ENCODE measurements at places on chromosomes 3 and 15. TPM values are rescaled to one million over a fixed set of nuclear protein-coding genes. Genes with fewer than 3 reads are reported as not detected.

Gene TM4SF4
- total RNA-seq = not detected

Gene ARPP21
- total RNA-seq = not detected

Gene MAGI1
- 77.9 TPM for total RNA-seq

Gene SPSB4
- total RNA-seq = 17.2 TPM

Gene C3orf80
- 1.1 TPM for total RNA-seq

Gene SPATA12
- total RNA-seq = 0.19 TPM

Gene XCR1
- total RNA-seq = not detected

- no peaks in the 10 kb centered on the region for H3K27me3 ChIP-seq
- DNase-seq = no peak
- H3K36me3 ChIP-seq = no peaks in the 10 kb centered on the region
- 0 out of 2 replicates have a peak, but pooled peaks cover 2% of the 10 kb centered on the region for H3K4me1 ChIP-seq
These were observed 76.9 kb upstream of the STXBP5L start for GRCh38 chr3:120831066-120831465.

All from H1 (cell line).